NCI-H1694 treated with DMSO at 0.1 percent for 48 hours (cell line): ENCODE measurements at places on chromosomes 2 and 18.

GRCh38 chr18:13681701-13682100, 44.7 kb downstream of the FAM210A start:
- no peak for DNase-seq

GRCh38 chr18:22694954-22695353, 238.2 kb upstream of the RBBP8 start:
- no peak for DNase-seq

DNA sequence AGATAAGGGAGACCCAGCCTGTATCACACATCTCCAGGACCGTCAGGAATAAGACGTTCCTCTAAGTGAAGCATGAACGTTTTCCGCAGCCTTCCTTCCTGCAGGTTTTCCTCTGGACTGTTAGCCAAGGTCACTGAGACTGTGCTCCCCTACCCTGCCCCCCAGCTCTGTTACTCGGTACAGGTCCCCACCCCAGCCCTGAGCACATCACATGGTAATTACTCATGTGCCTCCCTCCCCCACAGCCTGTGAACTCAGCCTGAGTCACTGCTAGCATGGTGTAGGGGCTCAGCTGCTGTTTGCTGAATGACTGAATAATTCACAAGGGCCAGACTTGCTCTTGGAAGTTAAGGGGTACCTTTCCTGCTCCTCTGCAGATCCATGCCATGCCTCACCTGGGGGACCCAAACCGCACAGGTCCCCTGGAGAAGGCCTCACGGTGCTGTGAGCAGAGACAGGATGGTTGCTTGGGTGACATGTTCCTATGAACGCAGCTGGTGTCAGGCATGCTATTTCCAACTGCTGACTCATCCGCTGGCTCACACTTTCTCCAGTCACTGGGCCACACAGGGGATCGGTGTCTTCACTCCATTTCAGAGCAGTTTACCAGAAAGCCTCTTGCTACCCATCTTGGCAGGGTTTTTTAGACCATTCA, 88.2 kb downstream of the PLB1 start:
- DNase-seq = peak; percentile 10

GRCh38 chr2:120227111-120227991, 4.2 kb upstream of the TMEM185B start:
- no peak for DNase-seq

DNA sequence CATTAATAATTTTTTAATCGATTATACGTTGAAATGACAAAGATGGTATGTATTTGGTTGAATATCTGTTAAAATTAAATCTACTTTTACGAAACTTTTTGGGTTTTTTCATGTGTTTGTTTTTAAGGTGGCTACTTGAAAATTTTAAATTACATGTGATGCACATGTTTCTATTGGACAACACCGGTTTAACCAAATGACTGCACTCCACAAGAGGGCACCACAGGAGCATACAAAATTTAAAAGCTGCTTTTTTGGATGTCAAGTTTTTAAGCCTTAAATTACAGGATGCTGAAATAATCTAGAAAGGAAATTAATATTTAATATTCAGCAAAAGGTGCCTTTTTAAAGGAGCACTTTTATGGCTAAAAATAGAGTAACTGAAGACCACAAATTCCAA, 98.7 kb downstream of the ACVR1 start:
- DNase-seq = peak; percentile 55

- DNase-seq = no peak
Observed at GRCh38 chr2:46435796-46436360, 43.5 kb upstream of the TMEM247 start.

DNA sequence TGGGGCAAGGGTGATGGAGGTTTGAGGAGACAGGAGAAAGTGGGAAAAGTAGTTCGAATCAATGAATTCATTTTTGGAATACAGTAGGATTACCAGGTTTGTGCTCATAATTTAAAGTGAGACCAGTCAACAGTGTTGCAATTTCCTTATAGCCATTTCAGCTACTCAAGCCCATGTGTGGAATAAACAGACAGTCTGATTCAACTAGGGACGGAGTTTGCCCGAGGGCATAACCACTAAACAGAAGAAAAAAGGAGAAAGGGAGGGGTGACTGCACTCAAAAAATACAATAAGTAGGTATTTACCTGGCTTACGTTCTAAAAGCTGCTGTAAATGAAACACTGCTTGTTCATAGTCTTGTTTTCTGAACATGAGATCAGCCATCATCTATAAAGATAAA, 55.2 kb downstream of the TTC21B start:
- no peak for DNase-seq
